Stimulated activated CD8-positive, alpha-beta memory T cell treated with anti-CD3 and anti-CD28 coated beads, Interleukin-2, amount 100 ng/mL, for 48 hours (primary cell): ENCODE measurements at places on chromosomes 6 and 20.

DNA sequence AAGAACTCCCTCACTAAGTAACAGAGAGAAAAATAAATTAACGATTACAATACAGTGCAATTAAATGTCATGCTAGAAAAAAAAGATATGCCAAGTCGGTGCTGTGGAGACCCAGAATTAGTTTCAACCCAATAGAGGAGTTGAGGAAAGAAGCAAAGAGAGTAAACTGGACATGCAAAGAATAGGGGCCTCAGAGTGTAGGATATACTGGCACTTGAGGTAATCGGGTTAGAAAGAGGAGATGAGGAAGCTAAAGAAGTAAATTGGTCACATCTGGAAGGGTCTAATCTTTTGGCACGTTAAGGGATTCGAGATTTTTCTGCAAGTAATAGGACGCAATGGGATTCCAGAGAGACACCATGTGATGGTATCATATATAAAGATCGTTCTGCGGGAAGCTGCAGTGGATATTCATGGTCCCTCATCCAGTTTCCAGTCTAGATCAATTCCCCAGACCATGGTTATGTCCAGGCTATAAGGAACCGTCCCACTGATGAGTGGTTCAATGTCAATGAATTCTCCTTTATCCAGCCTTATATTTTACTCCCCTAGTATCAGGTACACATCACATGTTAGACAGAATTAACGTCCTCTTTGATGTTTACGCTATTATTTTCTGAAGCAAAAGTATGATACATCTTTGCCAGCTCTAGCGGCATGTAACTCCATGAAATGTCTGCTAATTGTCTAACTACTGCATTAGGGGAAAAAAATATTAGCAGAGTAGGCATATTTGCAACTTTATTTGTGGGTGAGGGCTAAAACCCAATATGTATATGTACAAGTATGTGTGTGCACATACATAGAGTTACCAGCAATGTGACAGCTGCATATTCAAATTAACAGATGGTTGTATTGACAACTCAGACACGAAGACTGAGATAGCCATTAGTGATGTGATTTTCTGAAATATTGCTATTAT, 1.1 kb upstream of the TBC1D32 start:
- no peak for DNase-seq

DNA sequence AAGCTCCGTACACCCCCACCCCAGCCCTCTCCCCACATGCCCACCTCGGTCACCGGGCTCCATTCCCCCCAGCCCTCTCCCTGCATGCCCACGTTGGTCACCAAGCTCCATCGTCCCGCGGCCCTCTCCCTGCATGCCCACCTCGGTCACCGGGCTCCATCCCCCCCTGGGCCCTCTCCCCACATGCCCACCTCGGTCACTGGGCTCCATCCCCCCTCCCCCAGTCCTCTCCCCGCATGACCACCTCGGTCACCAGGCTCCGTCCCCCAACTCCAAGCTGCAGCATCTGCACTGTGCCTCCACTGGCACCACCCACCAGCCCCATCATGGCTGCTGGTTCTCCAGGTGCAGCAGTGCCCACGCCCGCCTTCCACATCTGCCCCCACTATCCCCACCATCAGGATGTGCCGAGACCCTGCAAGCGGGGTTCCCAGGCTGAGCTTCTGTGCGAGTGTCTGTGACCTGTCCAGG, 16.8 kb downstream of the TAF4 start:
- DNase-seq: no peak

- DNase-seq: no peak
Measured at GRCh38 chr6:3330199-3330598, 71.5 kb downstream of the PSMG4 start.

GRCh38 chr20:41352666-41353065, 12.0 kb downstream of the LPIN3 start:
- no peak for DNase-seq

DNA sequence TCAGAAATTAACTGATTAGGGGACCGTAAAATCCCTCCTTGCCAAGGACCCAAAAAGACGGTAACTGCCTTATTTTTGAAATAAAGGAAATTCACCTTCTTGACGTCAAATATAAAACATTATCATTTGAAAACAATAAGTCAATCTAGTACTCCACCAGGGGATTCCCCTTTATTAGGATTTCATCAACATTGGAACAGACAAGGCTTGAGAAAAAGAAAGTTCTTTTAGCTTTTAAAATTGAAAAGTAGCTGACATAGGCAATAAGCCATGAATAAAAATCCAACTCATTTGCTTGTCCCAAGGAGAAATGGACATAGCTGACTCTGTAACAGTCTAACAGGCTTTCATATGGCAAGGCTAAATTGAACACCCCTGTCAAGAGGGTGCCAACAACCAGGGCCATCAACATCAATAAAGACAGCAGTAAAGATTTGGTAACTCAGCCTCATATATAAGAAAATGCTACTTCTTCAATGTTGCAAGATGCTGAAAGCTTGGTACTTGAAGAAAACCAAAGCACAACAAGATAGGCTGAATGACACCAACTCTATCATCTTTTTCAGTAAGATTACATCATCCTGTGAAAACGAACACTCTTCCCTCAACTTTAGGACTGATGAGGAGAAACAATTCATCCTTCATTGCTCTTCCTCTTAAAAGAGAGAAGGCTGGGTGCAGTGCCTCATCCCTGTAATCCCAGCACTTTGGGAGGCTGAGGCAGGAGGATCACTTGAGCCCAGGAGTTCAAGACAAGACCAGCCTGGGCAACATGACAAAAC, 121.0 kb upstream of the PRDM1 start:
- no peak for DNase-seq

DNA sequence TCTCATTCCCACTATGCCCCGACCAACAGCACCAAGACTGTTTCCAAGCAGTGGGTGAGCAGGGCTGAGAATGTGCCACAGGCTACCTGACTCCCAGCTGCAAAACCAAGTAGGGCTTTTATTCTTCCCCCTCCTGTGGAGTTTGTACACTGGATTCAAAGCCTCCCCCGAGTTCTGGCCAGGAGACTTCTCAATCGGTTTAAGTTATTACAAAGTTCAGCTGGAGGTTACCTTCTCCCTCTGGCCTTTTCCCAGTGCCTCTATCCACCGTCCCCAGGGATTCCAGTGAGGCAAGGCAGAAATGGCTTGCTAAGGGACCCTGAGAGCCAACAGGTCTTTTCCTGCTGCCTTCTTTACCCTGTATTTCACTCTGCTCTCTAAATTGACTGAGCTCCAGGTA, 217.0 kb downstream of the ADGRG6 start:
- DNase-seq: no peak

DNA sequence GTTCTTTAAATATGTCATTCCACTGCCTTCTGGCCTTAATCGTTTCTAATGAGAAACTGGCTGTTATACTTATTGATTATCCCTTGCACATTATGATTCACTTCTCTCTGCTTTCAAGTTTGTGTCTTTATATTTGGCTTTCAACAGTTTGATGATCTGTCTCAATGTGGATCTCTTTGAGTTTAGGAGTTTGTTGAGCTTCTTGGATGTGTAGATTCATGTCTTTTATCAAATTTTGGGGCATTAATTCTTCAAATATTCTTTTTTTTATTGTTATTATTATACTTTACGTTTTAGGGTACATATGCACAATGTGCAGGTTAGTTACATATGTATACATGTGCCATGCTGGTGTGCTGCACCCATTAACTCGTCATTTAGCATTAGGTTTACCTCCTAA, 29.3 kb downstream of the ZBTB9 start:
- DNase-seq: no peak

- DNase-seq: no peak
Measured at GRCh38 chr6:147868427-147869190, 360.1 kb downstream of the SAMD5 start.

- DNase-seq: no peak
Measured at GRCh38 chr6:33419580-33420490, at the start of gene SYNGAP1. Gene SYNGAP1 (plus strand): TSS chr6:33420065. CDS start chr6:33420265, 200 bp downstream.

DNA sequence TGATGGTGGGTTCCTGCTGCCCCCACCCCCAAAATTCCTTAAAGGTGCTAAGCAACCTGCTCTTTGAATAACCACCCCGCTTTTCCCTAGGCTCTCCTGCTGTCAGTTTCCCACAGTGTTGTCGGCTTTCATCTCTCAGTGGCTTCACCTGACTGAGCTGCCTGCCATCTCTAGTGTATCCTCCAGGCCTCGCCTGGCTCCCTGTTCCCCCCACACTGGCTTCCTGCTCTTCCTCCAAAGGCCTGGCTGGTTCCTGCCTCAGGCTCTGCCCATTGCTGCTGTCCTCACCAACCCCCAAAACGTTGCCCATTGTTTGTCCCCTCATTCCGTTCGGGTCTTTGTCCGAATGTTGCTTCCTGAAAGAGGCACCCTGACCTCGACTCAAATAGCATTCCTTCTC, 93.8 kb upstream of the POPDC3 start:
- DNase-seq: no peak
